ENCODE measurements at places on chromosomes 13 and 19.

- no peak for DNase-seq
Observed at GRCh38 chr19:32971012-32971595, 654 bp downstream of the CEP89 start.

DNA sequence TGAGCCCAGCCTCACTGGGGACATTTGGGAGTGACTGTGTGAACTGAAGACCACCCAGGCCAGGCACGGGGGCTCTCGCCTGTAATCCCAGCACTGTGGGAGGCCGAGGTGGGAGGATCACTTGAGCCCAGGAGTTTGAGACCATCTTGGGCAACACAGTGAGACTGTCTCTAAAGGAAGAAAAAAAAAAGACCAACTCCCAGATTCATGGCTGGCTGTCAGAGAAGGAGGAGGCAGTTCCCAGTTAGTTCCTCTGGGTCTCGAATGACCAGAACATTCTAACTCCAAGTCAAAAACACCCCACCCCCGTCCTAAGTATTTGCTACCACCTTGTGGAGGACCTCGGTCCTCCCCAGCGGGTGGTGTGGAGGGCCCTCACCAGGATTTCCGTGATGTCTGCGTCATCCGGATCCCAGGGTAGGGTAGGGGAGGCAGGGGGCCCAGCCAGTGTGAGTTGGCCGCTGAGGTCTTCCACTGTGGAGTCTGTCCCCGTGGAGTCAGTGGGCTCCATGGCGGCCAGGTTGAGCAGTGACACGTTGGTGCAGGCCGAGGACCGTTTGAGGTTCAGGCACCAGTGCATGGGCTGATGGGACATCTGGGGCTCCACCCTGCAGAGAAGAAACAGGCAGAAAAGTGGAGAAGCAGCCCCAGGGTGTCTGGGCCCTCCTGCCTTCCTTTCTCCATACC is 1.3 kb downstream of the TSKS start:
- DNase-seq, result no peak

GRCh38 chr19:17073869-17074633 is 1.2 kb downstream of the HAUS8 start:
- DNase-seq, result no peak

GRCh38 chr13:110520431-110521295 is 40.9 kb downstream of the RAB20 start:
- no peak for DNase-seq

DNA sequence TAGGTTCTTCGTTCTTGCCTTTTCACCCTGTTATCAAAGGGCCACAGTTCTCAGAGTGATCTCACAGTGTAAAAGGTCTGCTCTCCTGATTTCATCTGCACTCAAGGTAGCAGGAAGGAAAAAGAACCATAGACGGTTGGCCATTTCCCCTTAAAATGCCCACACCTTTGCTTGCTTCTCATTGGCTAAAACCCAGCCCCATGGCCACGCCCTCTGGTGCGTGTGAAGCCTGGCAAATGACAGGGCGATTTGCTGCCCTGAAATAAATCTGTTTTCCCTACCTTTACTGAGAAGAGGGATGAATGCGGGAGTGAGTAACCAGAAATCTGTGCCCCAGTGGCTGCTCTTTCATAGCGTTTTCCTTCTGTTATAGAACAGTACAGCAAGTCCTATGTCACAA is 269.3 kb downstream of the POU4F1 start:
- no peak for DNase-seq

- DNase-seq, result no peak
Observed at GRCh38 chr13:44296856-44297255, 76.8 kb upstream of the SERP2 start.

DNA sequence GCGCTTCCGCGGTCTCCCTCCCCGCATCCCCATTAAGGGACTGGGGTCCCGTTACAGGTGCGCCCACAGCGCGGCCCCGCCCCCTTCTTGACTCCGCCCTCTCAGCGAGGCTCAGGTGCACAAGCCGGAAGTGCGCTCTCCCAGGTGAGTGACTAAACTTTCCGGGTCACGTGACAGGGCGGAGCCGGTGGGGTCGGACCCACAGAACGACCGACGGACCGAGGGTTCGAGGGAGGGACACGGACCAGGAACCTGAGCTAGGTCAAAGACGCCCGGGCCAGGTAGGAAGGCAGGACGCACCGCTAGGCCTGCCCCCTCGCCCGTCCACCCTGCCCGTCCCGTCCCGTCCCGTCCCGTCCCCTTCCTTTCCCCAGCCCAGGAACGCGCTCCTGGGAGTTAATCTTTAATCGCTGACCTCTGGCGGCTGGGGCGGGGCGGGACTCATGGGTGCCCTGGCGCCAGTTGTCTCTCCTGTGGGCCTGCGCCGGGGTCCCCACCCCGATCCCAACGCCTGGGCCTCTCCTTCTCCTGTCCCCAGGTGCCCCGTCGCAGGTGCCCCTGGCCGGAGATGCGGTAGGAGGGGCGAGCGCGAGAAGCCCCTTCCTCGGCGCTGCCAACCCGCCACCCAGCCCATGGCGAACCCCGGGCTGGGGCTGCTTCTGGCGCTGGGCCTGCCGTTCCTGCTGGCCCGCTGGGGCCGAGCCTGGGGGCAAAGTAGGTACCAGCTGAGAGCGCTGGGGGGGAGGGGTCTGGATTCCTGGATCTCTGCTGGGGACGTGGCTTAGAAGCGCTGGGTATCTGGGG is at the start of gene CRB3:
Gene CRB3, plus strand, starts transcription at position 202 of the 804 bp plus-strand sequence. Its CDS starts 431 bp downstream, at position 633.
- no peak for DNase-seq

GRCh38 chr19:45498411-45499195 is at the start of gene PPM1N:
Gene PPM1N, plus strand, starts transcription at chr19:45498443. Its CDS starts 30 bp downstream, at chr19:45498473.
- DNase-seq, result no peak

DNA sequence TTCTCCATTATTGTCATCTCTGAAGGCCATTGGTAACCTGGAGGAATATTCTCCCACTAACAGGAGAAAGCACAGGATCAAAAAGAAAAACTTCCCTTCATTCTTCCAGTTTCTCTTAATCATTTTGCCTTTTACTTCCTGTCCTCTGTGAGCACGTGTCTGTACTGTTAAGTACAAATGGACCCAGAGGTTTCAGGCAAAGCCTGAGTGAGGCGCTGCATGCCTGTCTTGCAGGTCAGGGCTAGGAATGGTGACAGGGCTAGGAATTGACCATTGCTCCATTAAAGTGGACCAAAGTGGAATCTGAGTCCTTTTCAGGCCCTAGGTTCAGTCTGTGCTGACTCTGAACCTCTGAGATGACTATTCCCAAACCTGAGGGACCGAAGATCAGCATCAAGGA is 326.7 kb downstream of the SHISA2 start:
- no peak for DNase-seq

- DNase-seq, result no peak
Observed at GRCh38 chr13:32136061-32136460, 104.5 kb downstream of the FRY start.

DNA sequence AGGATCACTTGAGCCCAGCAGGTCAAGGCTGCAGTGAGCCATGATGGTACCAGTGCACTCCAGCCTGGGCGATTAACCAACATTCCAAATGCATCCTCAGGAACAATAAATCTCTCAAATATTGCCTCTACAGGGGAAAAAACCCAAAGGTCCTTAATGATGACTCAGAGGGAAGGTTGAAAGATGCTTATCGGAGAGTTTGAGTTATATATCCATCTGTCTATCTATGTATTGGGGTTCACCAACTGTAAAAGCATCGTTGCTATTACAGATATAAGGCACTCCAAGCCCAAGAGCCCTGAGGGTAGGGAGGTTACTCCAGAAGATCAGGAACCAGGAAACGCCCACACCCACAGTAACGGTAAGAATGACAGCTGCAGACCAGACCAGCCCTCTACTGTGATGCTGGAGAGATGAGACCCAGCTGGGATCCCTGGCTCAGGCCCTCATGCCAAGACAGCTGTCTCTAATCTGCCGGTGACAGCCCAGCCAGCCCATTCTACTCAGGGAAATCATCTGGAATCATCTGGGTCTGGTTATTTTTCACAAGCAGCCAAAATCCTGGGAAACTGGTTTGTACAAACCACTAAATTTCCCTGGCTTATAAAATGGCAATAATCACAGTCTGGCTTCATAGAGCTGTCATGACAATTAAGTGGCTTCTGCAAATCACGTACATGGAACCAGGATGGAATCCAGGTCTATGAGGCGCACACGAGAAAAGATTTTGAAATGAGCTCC is 23.8 kb downstream of the TEX101 start:
- DNase-seq, result no peak

DNA sequence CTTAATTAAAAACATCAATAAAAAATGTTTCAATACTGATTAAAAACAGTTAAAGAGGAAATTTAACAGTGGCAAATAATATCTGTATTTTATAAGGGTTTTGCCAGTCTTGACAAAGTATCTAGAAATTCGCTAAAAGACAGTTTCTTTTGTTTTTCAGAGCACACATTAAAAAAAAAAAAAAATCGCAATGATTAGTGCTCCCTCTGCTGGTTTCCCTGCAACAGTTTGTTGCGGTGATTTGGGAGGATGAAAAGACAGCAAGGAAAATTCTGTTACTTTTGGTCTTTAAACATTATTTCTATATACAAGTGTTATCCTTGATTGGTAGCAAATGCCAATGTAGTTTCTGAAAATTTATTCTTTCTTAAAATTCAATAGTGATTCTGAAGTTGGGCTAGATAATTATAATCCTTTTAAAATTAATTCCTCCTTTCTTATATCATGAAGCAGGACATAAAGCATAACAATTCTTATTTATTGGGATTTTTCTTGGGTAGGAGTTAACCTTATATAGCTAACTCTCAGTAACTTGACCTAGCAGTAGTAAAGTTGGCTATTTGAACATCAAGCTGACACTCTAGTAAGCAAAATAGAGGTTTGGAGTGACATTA is 23.1 kb upstream of the SPRY2 start:
- DNase-seq, result peak; percentile 34

DNA sequence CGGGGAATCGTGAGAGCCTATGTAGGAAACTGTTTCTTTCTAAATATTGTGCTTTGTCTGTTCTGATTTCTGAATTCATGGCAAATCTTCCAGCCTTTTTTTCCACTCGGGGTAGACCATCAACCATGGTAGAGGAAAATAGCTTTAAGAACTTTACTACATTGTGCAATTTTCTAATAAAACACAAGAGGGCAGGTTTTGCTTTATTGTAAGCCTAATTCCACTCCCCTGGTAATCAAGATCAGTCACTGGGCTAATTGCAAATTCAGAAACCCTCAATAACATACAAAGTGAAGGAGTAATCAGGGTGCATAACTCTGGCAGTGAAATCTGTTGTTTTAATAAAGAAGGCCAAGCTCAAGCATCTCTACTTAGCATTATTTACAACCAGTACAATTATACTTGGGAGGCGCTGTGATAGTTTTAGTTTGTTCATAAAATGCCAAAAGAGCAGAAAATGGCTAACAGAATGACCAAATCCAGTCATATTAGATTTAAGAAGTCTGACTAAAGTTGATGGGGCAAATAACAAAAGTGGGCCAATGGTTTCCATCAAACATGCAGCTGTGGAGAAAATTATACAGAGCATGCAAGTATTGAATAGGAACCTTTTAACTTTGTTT is 43.8 kb downstream of the DCT start:
- peak; percentile 77 for DNase-seq

DNA sequence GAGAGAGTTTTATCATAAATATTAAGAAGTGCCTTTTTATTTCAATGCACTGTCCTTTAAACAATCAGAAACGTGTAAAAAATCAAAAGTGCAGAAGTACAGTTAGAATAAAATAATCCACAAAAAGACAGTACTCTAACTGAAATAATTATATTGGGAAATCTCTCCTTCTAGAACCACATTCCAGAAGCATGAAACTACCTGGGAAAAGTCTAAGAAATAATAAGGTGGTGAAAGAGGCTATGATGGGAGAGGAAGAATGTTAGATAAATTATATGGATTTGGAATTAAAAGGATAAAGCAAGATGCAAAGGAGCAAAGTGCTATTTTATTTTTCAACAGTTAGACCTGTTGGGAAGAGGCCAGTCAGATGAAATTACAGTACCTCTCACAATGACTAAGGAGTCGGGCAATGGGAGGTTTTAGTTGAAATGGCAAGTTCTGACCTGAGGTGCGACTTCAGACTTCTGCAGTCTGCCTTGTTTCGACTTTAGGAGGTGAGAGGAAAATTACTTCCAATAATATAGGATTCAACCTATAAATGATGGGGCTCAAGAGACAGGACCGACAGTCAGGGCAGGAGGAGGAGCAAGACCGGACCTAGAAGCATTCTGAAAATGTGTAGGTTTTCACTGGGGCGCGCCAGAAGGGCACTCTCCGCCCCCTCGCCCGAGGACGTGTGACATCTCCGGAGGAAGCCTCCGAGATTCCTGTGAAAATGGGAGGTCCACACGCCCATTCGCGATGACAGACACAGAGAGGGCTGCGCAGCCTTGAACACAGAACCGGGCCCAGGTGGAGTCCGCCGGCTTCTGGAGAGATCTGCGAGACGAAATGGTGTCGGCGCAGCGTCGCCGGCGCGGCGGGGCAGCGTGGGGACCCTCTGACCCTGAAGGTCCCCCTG is 717 bp downstream of the SPRYD7 start:
- peak; percentile 17 for DNase-seq

GRCh38 chr19:13463296-13463695 is 43.0 kb downstream of the CACNA1A start:
- DNase-seq, result peak; percentile 35

DNA sequence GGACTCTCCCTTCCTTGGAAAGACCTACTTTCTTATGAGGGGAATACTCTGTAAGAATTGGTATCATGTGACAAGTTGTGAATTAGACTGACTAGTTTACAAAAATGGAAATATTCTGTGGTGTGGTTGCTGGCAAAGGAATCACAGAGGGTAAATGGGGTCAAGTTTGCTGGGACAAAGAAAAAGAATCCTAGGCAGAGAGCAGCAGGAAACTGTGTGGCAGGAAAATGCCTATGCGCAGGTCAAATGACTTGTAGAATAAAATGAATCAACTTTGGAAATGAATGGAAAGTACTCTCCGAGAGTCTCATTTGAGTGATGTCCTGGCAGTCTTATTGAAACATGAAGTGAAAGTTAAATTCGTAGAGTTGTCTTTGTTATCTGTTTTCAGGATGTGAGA is 1250.7 kb downstream of the UQCRFS1 start:
- DNase-seq, result peak; percentile 50

DNA sequence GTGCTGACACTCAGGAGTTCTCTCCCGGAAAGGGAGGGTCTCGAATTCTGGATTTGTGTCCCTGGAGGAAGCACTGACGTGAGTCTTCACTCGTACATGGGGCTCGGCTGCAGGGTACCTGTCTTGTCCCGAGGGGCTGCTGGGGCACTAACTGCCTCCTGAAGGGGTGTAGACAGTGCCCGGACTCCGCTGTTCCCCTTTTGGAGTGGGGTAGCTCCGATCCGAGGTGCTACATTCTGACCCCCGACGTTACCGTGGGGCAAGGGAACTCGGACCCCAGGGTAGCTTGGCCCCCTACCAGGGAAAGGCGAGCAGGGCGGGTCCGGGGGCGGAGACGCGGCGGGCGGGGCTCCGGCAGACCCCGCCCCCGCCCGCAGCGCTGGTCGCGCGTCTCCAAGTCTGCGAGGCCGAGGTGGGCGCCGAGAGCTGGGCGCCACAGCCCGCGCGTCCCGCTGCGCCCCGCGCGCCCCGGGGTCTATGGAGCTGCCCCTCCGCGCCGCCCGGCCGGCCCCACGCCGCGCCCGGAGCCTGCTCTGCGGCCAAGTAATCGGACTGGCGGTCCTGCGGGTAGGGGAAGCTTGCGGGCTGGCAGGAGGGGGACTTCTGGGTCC is at the start of gene NPAS1:
Gene NPAS1, plus strand, starts transcription at position 407 of the 611 bp plus-strand sequence. CDS start 1,211 bp downstream, outside the sequence.
- DNase-seq, result no peak

- no peak for DNase-seq
Observed at GRCh38 chr13:109509154-109509900, 277.1 kb downstream of the IRS2 start.

GRCh38 chr13:110432522-110432921 is 125.4 kb downstream of the COL4A2 start:
- no peak for DNase-seq

GRCh38 chr13:104315606-104316005 is 1249.4 kb upstream of the SLC10A2 start:
- peak; percentile 8 for DNase-seq

All from COLO829 (cell line).